Jurkat, Clone E6-1 (cell line): ENCODE measurements at places on chromosomes 1 and 21.

GRCh38 chr1:44174630-44175029 lies 33.2 kb upstream of the KLF18 start:
- DNase-seq, result no peak

- no peak for DNase-seq
These were observed 620.2 kb downstream of the PTPRU start for GRCh38 chr1:29856340-29857114.

GRCh38 chr21:45774291-45774690 lies 130.8 kb downstream of the PCBP3 start:
- no peak for DNase-seq

- DNase-seq, result no peak
These were observed 2140.6 kb downstream of the NCAM2 start for GRCh38 chr21:23138797-23139196.

DNA sequence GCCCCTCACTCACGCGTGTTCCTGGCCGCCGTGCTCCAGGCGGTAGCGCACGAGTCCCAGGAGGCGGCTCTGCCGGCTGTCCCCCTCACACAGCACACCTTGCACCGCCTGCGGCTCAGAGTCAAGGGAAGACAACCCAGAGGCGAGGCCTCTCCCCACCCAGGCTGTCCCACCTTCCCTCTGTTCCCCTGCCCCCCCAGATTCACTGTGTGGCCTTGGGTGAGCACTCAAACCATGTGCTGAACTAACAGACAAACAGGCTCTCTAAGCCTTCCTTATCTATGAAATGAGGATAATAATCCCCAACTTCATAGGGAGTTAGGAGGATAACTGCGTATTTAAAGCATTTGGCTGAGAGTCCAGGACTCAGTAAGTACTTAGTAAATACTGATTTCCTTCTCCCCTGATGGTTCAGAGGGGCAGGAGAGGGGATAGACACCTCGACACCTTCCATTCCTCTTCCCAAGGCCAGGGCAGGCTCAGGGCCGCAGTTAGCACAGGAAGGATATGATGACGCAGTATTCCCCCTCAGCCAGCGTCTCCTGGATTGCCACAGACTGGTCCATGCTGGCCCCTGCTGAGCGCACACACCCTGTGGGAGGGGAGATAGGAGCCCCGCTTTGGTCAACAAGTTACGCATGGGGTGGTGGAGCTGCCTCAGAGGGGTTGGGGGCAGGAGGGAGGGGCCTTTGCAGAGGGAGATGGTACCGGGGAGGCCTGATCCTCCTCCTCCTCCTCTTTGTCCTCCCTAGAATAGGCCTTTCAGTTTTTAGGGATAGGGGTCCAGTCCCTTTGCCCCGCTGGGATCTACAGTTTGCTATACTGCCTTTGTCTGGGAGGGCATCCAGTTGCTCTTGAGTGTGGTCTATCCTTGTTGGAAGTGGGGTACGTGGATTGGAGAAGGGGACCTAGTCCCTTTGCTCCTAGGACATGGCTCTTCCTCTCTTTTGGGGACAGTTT lies 830 bp downstream of the INPP5B start:
- no peak for DNase-seq

- DNase-seq, result no peak
These were observed 37.2 kb upstream of the SLC6A9 start for GRCh38 chr1:44068442-44068921.

DNA sequence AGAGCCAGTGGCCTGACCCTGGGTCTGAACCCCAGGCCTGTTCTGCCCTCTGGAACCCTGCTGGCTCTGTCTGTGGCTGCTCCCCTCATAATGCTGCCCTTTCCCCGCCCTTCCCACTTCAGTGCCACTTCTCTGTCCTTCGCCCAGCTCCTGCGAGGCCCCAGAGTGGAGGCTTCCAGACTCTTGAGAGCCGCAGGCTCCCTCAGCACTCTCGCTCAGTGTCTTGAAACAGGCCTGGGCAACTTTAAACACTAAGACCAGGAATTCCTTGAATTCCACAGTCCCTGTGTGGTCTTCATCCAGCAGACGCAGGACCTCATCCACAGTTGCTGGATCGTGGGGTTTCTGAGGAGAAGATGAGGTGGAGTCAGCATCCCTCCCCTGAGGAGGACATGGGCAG lies 3.5 kb downstream of the CRNN start:
- no peak for DNase-seq

- no peak for DNase-seq
These were observed 5.0 kb downstream of the DENND1B start for GRCh38 chr1:197770243-197770642.

DNA sequence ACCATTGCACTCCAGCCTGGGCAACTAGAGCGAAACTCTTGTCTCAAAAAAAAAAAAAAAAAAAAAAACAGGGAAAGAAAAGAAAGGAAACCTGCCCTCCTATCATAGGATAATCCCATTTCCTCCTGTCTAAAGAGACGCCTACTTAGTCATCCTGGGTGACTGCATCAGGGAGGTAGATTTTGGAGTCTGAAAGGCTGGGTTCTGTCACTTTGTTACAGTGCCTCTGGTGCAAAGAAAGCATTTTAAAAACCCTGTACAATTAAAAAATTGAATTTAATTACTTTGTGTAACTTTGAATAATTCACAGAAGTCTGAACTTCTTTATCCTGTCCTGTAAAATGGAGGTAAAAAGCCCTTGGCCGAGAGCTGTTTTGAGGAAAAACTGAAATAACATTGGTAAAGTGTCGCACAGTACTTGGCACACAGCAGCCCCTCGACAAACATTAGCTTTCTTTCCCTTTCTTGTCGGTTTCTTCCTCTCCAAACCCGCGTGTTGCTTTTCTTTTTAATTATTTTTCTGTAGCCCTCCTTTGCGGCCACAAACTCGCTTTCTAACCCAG lies 657 bp upstream of the HDAC1 start:
- DNase-seq, result no peak

GRCh38 chr1:20555025-20555757 lies 2.8 kb downstream of the FAM43B start:
- no peak for DNase-seq

- no peak for DNase-seq
These were observed 62.5 kb upstream of the BACH1 start for GRCh38 chr21:29236201-29236600.

DNA sequence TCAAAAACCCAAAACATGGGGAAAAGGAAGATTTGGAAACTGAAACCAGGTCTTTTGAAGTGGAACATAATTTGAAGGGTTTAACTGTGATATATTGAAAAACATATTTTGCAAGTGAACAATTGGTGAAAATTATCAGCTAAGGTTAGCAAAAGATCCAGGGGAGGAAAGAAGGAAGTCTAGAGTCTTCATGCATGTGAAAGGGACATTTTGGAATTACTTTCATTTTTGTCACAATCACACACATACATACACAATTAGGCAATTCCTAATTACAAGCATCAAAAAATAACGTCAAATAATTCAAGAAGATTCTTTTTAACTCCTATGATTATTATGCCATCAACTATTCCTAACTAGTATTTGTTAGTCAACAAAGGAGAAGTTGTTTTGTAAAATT lies 64.7 kb upstream of the NFIA start:
- DNase-seq, result no peak

DNA sequence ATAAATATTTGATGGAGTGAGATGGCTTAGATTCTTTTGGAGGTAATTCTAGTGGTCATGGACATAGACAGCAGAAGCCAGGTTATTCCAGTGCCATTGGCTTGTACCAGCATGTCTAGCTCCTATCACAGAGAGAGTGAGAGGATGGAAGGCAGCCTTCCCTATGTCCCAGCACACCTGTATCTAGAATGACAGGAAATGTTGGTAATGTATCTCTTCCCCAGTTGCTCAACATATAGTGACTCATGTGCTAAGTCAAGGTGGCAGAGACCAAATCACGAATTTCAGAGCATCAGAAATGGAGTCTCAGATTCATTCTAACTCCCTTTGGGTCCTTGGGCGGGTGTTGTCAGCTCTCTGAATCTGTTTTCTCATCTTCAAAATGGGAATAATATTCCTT lies 28.4 kb downstream of the METTL13 start:
- DNase-seq, result no peak

DNA sequence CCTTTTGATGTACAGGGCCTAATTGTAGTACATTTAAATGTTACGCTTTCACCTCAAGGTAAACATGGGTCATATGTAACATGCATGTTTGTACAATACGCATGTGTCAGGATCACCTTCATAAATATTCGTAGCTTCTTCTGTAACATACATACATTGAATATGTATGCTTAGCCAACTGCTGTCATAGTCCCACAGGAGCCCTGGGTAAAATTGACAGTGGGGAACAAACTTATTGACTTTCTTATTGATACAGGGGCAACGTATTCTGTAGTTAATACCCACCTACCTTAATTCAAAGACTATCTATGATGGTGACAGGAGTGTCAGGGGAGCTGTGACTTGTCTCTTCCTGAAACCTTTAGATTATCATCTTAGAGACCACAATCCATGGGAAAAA lies 3.7 kb upstream of the REN start:
- no peak for DNase-seq

DNA sequence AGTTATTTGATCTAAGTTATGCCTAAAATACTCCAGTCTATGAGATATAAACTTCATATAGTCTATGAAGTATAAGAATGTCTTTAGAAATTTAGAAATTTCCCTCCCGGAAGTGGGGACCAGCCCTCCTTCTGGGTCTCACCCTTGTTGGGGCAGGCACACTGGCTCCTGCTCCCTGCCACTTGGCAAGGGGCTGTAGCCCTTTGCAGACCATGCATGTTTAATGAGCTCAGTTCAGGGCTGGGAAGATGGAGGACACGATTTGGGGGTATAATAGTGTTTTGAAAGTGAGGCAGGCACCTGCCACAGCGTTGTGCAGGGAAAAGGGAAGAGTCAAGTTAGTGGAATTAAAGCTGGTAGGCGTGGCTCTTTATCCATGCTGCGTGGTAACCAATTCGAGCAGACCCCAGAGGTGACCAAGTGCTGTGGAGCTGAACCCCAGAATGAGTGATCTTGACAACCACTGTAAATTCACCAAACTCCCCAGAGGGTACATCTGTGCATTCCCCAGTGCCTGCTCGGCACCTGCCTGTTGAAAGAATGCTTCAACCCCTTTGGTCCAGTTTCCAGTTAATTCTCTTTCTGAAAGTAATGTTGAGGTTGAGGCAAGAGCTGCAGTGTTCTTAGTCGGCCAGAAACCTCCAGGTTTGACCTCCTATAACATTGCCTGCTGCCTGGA lies 79.6 kb downstream of the DOP1B start:
- DNase-seq, result no peak

- DNase-seq, result no peak
These were observed 89.0 kb downstream of the PSMG1 start for GRCh38 chr21:39094087-39094780.

GRCh38 chr1:41618066-41618825 lies 133.8 kb upstream of the EDN2 start:
- no peak for DNase-seq

DNA sequence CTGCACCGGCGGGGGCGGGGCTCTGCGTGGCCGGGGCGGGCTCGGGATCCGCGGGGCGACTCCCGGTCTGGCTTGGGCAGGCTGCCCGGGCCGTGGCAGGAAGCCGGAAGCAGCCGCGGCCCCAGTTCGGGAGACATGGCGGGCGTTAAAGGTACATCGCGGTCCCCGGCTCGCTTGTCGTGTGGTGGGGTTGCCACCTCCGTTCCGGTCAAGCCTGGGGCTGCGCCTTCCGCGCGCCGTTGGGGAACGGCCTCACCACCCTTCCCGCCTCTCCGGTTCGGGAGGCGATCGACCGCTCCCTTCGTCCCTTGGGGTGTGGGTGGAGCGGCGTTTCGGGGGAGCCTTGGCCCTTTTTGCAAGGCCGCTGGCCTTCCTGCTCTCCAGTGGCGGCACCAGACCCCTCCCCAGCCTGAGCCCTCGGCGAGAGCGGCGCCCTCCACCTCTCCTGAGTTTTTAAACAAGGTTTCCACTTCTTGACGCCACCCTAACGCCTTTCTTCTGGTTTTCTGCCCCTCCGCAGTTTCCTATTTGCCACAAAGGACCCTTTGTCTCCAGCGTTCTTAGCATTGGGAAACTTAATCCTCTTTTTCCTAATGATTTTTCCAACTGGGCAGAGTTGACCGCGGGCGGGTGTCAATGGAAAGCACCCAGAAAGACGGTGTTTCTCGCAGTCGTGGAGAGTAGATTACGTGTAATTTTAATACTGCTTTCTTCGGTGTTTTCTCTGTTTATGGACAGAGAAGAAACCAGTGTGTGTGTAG lies at the start of the genes LEPR and LEPROT:
LEPR (plus strand) TSS at position 79 of the 761 bp plus-strand sequence. CDS start 144,898 bp downstream, outside the sequence.
LEPROT (plus strand) TSS at position 79 of the 761 bp plus-strand sequence; CDS start at position 136, 57 bp downstream.
- DNase-seq, result no peak

DNA sequence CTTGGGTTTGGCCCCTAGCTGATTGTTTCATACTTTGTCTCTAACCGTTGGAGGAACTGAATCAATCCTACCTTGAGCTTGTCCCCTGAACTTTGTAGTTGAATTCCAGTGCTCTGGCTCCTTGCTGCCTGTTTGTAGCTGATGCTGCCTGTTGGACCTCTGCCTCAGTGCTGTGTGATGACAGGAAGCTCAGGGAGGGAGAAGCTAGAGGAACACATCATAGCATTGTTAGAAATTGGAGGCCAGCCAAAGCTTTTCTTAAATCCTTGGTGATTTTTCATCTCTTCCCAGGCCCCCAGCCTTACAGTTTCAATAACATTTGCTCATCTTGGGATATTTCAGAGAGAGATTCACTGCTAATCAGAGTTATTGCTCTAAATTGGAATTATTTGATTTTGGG lies 34.0 kb downstream of the MACF1 start:
- no peak for DNase-seq

DNA sequence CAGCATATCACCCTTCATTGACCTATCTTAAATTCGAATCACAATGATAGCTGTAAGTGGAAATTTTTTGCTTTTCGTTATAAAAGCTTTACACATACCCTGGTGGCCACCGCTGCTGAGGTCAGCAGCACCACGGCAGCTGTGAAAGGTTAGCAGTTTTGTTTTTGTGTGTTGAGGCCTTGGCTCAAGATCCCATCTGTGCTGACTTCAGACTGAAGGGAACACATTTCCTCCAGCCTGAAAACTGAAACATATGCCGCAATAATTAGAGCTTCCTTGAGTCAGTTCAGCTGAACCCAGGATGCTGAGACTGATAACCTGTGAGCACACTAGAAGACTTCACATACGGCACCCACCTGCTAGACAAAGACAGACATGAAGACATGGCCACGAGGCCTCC lies 103.0 kb downstream of the SMYD3 start:
- no peak for DNase-seq

DNA sequence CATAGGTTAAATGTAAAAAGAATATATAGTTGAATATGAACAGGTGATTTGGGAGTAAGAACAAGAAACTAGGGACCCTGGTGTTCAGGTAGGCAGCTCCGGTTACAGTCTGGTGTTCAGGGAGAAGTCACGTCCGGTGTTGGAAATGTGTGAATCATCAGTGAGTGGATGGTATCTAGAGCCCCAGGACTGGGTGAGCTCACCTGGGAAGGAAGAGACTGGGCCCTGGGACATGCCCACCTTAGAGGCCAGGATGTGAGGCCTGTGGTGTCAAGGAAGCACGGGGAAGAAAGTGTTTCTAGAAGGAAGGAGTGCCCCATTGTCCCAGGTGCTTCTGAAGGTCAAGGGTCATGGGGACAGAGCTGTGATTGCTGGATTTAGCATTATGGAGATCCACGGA lies 1.5 kb upstream of the GJB3 start:
- no peak for DNase-seq
